ENCODE measurements at places on chromosomes 12 and 14.
A peak's percentile ranks its signal among the peaks of the same experiment; 100 is the strongest.

- no peak for DNase-seq
Measured at GRCh38 chr12:47920913-47921312, 16.1 kb upstream of the VDR start.

DNA sequence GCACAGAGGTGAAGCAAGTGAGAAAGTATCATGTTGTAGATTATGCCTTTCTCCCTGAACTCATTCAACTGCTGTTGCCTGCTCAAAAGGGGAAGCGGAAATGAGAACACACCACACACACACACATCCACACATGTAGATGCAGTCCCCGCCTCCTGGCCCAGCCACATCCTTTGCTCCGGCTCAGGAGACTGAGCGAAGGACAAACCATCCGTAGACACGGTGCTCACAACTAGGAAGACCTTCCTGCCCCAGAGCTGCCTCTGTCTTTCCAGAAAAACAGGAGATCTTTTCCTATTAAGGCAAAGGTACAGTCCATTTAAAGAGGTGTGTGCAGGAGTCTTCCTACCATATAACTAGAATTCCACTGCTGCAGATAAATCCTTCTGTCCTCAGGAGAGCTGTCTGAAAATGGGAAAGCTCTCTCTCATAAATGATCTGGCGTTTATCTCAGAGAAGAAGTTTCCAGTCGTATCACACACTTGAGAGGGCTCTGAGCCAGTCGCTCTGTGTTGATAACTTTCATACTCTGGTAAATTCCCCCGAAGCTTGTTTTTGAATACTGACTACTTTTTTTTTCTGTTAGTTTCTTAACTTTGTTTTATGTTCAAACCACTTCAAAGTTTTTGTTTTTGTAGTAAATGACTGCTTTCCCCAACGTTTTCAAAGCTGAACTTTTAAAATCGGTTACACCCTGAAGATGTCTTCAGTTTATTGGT lies at the start of gene TESPA1:
TSS of gene TESPA1 (minus strand) at position 105 of the 719 bp plus-strand sequence. CDS start 10,200 bp downstream, outside the sequence.
- DNase-seq = peak; percentile 83

DNA sequence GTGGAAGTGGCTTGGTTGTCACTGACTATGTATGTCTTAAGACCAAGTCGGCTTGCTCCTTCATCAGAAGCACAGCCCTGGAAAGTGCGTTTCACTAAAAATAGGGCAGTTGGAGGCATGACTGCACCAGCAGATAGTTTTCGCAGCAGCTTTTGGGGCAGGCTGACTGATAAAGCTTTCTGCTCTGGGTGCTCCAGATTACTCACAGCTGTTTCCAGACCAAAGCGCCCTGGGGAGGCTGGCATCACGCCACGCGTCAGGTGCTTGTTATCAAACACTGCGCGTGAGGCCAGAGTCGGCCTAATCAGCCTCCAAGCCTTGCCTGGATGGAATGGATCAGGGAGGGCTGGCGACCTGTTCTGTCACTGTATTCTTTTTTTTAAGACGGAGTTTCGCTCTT lies 13.3 kb upstream of the LRRC10 start:
- no peak for DNase-seq

- no peak for DNase-seq
Measured at GRCh38 chr14:20608383-20609110, 17.4 kb upstream of the RNASE12 start.

GRCh38 chr12:127170226-127171180 lies 1096.5 kb upstream of the TMEM132C start:
- DNase-seq = no peak

DNA sequence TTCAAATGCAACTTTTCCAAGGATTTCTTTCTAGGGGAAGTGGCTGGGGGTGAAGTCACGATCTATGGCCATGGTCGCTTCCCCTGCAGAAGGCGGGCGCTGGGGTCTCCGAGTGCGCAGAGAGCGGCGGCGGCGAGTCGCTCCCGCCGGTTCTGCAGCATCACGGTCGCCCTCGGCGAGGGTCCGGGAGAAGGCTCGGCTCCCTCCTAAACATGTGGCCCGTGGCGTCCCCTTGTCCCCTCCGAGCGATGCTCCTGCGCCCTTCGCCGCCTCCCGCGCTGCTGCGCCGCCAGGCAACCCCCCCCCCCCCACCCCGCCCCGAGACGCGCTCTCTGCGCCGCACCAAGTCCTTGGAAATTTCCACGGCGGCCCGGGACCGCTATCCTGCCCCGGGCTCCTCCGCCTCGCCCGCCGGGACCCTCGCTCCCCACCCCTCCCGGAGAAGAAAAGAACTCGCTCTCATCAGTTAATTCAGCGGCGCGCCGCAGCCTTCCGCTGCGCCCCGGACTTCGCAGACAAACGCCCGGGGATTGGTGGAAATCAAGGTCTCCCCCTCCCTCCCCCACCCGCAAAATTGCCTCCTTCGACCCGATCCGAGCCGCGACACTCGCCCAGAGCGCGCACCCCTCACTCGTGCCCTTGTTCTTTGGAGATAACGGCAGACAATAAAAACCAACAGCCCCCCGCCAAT lies at the start of gene ST8SIA1:
TSS of gene ST8SIA1 (minus strand) at position 298 of the 691 bp plus-strand sequence. CDS start 475 bp downstream, outside the sequence.
- peak; percentile 50 for DNase-seq

GRCh38 chr12:108729612-108730364 lies 1.5 kb downstream of the CORO1C start:
- no peak for DNase-seq

DNA sequence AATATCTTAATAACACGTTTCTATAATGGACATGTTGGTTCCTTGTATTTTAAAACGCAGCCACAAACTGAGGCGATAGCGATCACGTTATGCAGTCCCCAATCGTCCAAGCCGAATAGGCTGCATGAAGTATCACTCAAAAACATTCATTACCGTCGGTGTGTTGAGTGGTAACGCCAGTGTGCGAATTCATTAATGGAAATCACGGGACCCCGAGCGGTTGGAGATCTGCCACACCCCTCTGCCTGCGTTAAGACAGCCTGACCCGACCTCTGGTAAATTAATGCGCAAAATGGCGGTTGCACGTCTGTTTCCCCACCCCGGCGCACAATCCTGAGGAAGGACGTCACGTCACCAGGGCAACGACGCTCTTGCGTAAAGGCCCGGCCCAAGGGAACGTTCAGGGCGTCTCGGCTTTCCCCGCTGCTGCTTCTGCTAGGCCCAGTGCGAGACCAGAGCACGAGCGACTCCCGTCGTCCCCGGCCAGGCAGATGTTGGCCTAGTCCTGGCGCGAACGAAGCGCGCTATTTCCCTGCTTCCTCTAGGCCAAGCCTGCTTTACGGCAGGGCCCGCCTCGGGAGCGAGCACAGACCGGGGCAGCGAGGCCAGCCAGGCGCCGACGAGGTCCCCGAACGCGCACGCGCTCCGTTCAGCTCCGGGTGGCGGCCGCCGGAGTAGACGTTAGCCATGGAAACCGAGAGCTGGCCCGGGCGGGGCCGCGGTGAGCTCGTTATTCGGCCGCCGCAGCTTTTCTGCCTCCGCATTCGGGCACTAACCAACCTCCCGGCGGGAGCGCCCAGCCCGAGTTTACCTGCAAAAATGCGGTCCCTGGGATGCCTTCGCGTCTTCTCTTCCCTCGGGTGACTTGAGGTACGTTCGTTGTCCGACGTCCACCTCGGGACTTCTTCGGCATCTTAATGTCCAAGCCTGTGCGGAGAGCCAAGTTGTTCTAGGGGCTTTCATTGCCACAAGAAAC lies at the start of gene PCNX4:
TSS of gene PCNX4 (plus strand) at position 374 of the 976 bp plus-strand sequence. CDS start 15,716 bp downstream, outside the sequence.
- DNase-seq = peak; percentile 87

DNA sequence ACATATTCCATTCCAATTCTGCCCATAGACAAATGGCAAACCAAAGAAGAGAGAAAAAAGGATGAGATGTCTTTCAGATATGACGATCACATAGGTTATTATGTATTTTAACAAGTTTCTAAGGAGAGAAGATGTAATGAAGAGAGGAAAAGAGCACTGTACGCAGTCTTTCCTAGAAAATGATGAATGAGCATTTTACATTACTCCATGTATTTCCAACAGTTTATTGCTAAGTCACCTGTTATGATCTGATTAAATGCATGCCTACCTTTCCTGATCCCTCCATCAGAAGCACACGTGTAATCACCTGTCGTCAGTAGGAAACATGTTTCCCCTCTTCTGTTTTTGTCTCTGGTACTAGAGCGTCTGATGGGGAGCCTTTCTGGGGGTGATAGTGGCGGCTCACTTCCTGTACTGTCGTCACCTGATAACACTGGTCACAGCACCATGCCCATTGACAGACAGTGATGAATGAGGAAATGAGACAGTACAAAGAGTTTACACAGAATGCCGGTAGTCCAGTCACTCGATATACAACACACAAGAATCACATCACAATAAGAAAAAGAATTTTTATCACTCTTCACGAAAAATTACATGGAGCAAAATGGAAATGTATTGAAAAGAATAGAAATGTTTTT lies 161.6 kb downstream of the KCNC2 start:
- DNase-seq = no peak

DNA sequence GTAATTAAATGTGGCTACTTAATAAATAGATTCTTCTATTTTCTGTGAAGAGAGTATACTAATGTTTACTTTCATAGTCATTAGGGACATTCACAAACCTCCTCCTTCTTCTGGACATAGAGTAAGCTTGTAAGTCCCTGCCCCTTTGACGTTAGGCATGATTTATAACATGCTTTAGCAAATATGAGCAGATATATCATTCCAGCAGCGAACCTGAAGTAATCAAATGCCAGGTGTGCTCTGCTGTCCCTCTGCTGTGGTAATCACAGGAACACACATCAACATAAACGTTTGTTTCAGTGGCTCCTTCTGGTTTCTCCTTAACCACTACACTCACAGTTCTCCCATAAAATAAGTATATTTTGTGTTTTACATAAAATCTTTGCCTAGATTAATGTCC lies 961.8 kb downstream of the FLRT2 start:
- DNase-seq = no peak

DNA sequence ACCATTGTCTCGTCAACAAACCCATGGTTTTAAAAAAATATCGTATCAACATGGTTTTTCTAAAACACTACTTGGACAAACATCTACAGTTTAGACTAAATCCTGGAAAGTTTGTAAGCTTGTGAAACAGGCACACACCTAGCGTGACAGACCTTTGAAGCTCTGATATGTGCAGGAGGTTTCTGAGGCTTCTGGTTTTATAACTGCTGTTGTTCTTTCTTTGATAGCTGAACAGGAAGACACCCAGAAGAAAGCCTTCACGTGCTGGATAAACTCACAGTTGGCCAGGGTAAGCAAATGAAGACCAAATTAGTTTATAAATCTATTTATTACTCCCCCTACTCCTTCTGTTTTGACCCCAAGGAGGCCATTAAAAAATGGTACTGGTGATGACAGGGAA lies 87.6 kb downstream of the SYNE2 start:
- no peak for DNase-seq

DNA sequence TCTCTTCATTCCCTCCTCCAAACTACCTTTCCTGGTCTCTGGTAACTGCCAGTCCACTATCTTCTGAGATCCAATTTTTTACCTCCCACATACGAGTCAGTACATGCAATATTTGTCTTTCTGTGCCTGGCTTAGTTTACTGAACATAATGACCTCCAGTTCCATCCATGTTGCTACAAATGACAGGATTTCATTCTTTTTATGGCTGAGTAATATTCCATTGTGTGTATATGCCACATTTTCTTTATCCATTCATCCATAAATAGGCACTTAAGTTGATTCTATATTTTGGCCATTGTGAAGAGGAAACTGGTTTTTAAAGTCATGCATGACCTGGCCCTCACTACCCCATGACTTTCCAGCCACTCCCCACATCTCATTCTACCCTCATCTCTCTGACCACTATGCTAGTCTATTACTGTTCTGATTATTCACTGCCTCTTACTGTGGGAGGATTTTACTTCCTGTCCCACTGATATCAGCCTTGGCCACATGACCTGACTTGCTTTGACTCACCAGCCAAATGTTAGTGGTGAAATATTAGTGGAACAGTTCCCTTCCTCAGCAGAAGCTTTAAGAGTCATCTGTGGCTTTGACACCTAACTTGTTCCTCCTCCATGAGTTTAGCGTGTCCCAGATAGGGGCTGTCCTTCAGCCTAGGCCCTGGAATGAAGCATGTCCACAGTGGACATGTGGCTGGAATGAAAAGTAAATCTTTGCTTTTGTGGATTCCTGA lies 52.2 kb downstream of the GOLGA5 start:
- no peak for DNase-seq

DNA sequence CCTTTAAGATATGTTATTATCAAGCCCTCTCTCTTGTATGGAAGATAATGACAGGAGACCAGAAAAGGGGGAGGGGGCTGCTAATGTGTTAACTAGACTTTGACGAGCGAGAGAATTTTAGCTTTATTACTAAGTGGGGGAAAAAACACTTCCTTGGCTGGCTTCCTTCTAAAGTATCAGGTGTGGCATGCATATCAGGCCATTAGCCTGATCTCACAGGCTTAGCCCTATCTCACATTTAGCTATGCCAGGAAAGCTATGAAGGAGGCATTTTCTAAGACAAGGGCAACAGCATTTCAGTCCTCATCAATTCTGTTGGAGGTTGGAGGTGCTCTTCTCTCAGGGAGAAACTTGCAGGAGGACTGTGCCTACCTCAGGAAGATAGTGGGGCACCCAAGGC lies 9.9 kb downstream of the SSPN start:
- no peak for DNase-seq

DNA sequence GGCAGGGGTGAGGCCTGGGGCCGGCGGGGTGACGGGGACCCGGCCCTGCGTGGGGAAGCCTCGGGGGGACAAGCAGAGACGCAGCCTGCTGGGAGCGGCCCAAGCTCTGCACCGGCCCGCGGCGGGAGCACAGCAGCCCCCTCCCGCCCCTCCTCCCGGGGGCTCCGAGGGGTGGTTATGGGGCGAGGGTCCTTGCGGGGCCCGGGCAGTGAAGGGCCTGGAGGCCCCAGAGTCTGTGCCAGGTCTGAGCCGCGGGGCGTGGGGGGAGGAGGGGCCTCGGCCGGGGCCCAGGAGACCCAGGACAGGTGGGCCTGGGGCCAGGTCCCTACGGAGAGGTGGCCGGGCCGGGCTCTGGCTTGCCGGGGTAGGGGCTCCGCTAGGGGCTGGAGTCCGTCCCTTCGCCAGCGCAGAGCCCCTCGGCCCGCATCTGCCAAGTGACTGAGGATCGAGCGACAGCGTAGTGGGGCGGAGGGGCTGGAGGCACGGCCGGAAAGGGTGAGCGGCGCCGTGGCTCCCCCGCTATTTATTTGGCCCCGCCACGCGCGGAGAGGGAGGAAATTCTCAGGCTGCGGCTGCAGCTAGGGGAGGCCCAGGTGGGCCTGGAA lies 495 bp downstream of the TMEM121 start:
- DNase-seq = no peak

DNA sequence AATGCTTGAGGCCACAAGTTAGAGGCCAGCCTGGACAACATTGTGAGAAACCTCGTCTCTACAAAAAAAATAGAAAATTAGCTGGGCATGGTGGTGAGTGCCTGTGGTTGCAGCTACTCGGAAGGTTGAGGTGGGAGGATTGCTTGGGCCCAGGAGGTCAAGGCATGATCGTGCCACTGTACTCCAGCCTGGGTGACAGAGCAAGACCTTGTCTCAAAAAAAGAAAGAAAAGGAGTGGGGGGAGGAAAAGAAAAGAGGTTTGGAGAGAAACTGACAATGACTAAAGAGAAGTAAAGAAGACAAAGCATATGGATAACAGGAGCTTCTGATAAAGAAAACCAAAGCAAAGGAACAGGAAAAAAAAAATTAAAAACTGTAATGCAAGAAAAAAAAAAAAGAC lies 37.4 kb upstream of the SELPLG start:
- DNase-seq = no peak
